ENCODE measurements at places on chromosomes 2 and 18.
A peak's percentile ranks its signal among the peaks of the same experiment; 100 is the strongest.

- no peak for DNase-seq
Observed at GRCh38 chr18:1505856-1506255, 601.2 kb downstream of the ADCYAP1 start.

- DNase-seq: no peak
Observed at GRCh38 chr2:60551240-60552077, 2.0 kb downstream of the BCL11A start.

DNA sequence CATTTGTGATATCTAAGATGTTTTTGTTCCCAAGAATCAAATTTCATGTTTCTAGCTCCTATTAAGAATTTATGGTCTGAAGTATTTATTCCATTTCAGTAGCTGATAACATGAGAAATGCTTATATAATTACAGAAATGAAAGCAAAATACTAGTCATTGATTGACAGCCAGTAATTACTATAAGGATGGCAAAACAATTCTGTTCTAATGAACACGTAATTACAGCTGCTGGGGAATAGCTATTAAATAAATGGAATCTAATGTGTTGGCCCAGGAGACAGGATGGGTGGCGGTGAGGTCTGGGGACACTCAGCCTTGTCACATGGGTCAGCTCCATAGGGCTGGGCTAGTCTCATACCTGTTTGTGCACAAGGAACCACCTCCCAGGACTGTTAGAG lies 263.5 kb downstream of the FHOD3 start:
- DNase-seq: no peak

- no peak for DNase-seq
Observed at GRCh38 chr2:10868465-10869314, 43.0 kb upstream of the KCNF1 start.

GRCh38 chr2:165645930-165646831 lies 147.9 kb downstream of the GALNT3 start:
- no peak for DNase-seq

GRCh38 chr2:232687382-232688160 lies 9.6 kb upstream of the GIGYF2 start:
- DNase-seq: no peak

DNA sequence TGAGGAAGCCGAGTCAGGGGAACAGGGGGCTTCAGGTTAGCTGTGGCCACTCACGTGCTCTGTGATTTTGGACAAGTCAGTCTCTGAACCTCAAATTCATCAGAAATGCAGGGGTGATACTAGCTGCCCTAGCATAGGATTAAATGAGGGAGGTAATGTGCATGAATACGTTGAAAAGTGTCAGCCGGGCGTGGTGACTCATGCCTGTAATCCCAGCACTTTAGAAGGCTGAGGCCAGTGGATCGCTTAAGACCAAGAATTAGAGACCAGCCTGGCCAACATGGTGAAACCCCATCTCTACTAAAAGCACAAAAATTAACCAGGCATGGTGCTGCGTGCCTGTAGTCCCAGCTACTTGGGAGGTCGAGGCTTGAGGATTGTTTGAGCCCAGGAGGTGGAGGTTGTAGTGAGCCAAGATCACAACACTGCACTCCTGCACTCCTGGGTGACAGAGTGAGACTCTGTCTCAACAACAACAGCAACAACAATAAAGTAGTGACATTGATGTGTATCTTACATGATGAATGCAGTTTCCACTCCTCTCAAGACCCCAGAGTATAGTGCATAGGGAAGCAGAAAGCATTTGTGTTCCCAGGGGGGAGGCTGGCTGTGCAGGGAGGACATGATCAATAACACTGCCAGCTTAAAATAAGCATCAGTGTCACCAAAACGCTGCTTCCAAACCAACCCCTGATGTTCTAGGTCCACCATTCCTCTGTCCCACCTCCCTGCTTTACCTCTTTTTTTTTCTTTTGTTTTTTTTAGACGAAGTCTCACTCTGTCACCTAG lies 68.8 kb downstream of the HNRNPLL start:
- no peak for DNase-seq

DNA sequence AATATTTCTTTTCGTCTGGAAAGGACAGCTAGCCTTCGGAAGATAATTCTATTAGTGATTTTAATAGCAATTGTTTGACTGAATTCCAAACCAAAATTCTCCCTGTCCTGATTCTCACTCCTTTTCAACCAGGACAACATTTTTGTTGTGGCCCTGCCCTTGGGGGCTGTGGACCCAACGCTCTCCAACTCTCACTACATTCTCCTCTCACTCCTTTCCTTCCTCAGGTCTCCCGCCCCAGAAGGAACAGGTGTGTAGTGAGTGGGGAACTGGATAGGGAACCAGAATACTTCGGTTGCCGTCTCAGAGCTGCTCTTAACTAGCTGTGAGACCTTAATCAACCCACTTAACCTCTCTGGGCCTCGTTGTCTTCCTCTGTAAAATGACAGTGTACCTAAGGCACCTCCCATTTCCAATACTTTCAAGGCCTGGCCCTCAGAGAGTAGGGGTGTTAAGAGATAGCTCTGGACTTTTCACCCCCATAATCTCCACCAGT lies 638 bp upstream of the ADD2 start:
- DNase-seq: no peak

- no peak for DNase-seq
Observed at GRCh38 chr2:215354771-215355695, 43.2 kb downstream of the ATIC start.

DNA sequence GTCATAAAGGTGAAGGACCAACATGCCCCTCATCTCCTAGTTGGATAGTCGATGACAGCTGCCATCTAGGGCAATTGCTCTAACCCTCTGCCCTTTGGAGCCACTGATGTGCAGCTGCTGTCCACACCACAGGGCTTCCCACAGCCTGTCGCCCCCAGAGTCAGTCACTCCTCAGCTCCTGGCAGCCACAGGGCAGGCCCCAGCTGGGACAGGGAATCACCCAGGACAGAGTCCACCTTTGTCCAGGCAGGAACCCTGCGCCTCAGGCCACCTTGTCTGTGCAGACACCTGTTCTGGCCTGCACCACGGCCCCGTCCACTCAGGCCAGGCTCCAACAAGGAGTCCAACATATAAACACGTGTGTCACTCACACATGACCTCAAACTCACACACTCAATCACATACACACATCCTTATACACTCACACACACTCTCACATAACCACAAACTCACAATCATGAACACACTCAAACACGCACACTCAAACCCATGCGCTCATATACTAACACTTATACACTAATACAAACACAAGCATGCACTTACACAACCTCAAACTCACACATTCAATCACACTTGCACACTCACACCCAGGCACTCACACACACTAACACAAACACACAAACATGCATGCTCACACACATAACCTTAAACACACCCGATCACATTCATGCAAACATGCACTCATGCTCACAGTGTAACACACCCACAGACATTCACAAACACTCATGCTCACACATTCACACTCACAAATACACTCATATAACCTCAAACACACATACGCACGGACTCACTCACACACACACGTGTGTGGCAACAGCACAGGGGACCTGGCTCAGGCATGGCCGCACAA lies 29.7 kb downstream of the HDAC4 start:
- DNase-seq: no peak

DNA sequence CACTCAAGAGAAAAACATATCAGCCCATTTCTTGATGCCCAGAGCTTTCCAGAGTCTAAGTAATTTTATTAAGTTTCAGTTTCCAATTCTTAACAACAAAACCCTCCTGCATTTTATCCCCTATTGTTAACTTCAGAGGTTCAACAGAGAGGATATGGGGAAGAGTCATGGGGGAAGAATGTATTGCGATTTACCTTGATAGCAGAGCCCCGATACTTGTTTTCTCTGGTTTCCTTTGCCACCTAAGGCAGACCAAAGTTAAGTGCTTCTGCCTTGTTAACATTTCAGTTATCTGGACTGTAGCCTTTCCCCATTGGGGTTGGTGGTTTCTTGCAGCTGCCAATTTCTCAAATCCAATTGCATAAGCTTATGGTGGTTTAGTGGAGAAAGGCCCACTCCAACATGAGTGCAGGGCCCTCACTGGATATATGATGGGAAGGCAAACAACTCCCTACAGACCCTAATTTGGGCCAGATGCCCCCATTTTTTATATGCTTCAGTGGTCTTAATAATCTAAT lies 82.0 kb upstream of the ITGB6 start:
- no peak for DNase-seq

- no peak for DNase-seq
Observed at GRCh38 chr2:160427629-160428404, 65.8 kb downstream of the RBMS1 start.

- DNase-seq: no peak
Observed at GRCh38 chr2:22952656-22953225, 432.2 kb upstream of the KLHL29 start.

DNA sequence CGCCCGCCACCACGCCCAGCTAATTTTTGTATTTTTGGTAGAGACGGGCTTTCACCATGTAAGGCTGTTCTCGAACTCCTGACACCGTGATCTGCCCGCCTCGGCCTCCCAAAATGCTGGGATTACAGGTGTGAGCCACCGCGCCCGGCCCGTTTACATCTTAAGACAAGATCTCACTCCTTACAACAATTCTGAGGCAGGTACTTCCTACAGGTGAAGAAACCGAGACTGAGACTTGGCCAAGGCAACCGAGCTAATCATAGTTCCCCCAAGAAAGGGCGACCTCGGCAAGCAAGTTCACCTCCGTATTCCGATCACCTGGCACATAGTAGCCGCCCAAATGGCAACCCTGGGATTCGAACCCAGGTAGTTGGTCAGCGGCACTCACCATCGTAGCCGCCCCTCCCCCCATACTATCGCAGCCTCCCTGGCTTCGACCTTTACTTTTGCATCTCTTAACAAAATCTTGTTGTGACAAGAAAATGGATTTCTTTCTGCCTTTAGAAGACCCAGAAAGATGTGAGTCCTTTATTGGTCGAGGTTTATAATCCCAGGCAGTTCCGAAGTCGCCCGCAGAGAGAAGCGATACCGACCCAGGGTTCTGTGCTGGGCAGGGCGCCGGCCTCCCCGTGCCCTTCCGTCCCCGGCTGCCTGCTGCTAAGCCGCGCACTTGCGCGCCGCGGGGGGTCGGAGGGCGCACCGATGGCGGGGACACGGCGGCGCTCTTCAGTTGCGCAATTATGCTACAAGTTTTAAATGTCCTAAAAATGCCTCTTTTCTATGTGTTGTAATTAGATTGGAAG lies 1.1 kb upstream of the FZD5 start:
- no peak for DNase-seq

DNA sequence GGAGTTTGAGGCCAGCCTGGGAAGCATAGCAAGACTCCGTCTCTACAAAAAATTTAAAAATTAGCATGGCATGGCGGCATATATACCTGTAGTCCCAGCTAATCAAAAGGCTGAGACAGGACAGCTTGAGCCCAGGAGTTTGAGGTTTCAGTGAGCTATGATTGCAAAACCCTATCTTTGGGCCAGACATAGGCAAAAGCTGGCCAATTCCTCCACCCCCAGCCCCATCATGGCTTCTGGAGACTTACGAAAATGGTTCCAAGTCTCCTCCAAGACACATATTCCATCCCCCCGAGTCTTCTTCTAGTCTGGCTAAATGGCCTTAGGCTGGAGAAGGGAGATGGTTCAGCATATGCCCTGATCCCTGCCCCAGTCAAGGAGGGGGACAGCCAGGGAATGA lies 172.8 kb upstream of the HAAO start:
- no peak for DNase-seq

- DNase-seq: no peak
Observed at GRCh38 chr2:67446491-67446911, 49.4 kb downstream of the ETAA1 start.

DNA sequence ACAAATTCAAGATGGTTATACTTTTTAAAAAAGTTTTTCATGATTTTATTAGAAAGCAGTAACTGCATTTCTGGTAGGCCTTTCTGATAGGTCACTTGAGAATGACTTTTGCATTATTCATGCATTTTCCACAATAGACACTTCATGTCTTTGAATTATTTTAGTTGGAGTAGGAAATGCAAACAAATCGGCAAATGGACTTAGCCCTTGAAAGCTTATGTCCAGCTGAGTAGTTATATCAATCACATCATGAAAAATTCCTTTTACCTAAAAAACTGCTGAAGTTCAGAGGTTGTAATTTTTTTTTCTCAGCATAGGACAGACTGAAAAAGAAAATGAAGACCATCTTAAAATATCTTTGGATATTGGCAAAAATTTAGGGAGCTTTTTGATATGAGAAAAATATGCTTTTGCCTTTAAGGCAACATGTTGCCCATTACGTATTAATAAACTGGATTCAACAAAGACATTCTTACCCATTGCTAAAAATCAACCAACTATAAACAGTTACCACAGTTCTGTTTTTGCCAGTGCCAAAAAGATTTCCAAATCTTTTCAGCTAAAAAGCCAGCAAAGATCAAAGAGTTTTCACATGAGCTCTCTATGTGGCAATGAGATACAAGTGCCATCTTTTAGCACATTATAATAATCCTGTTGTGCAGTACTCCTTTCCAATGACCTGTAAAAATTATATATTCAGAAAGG lies 45.5 kb upstream of the FRZB start:
- DNase-seq: no peak

- no peak for DNase-seq
Observed at GRCh38 chr18:64027931-64028695, 58.2 kb downstream of the SERPINB8 start.

DNA sequence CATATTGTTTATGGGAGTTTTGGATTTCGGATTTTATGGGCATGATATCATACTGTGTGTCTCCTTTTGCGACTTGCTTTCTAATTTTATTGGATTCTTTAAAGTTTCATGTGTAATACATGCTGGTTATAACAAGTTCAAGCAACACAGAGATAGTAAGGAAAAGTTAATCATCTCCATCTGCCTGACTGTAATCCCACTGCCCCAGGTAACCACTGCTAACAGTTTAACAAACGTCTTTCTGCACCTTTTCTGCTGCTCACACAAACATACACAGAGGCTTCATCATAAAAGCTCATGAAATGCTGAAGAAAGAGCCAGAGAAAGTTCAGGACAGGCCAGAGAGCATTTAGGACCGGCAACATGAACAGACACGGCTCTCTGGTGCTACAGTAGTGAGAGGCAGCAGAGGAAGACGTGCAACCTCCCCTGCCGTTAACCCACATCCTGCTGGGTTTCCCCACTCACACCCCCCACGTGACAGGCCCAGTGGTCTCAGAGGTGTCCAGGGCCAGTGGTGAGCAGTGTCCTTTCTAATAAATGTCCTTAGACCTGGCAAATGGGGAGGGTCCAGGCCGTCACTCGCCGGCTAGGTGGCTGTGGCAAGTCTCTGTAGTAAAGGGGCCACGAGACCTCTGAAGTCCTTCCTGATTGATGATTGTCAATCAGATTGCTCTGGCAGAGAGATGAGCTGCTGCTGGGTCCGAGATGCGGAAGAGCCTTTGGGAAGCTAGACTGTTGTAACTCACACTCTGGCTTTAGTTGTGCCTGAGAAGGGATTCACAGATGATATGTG lies 43.0 kb upstream of the SLC1A4 start:
- peak; percentile 0 for DNase-seq

GRCh38 chr2:126801473-126801872 lies 97.2 kb upstream of the TEX51 start:
- no peak for DNase-seq

DNA sequence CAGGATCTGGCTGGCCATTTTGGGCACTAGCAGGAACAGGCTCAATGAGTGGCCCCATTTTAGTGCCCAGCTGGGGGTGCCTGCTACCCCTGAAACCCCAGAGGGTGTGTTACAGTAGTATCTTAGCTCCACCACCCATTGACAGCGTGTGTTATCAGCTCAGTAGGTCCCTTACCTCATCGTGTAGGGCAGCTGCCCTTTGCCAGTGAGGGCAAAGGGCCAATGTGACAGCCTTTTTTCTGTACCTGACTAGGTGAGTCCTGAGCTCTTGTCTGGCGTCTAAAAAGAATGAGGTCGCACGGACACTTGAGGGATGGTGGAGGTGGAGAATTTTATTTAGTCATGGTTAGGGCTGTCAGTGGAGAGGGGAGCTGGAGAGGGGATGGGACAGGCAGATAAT lies 462.2 kb downstream of the PIK3C3 start:
- DNase-seq: no peak

Measured in stimulated activated CD4-positive, alpha-beta T cell treated with anti-CD3 and anti-CD28 coated beads, Interleukin-1b, Interleukin-23, amount 100 ng/mL, for 1 hour (primary cell).